ENCODE measurements at places on chromosomes 2 and 18.

- no peak for DNase-seq
Measured at GRCh38 chr2:75289771-75290170, 90.5 kb upstream of the TACR1 start.

- DNase-seq, result no peak
Measured at GRCh38 chr2:240123821-240124650, 12.1 kb downstream of the COPS9 start.

DNA sequence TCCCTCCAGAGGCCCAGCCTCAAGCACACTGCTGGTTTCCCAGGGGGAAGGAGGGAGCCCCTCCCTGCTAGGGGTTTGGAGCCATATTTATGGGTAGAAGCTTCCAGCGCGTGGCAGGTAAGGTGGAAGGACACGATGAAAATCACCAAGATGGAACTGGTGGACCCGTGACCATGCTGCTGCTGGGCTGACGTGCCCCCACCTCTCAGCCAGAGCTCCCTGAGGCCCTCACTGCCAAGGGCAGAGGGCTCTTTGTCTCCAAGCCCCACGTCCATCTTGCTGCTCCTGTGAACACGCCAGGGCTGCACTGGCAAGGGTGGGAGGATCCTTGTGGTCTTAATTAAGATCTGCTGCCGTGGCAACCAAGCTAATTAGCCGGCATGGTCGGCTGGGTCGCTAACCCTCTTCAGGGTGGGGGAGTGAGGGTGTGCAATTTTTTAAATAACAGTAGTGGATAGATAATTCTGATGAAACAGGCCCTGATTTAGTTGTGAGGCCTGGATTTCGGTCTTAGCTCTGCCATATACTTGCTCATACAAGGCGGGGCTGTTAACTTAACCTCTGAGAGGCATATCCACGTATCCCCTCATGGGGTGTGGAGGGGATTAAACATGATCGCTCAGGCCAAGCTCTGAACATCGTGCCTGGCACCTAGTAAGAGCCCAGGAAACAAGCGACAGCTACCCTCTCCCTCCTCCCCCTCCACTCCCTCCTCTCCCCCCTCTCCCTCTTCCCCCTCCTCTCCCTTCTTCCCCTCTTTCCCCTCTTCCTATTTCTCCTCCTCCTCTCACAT, 232.8 kb downstream of the CELF4 start:
- no peak for DNase-seq

- DNase-seq, result no peak
Measured at GRCh38 chr2:105371810-105372209, 27.0 kb downstream of the FHL2 start.

- no peak for DNase-seq
Measured at GRCh38 chr2:98835831-98836385, 100.1 kb downstream of the CRACDL start.

All from progenitor cell of endocrine pancreas (in vitro differentiated cells).